Central memory CD8-positive, alpha-beta T cell (primary cell): ENCODE measurements at places on chromosomes 13 and 19.

DNA sequence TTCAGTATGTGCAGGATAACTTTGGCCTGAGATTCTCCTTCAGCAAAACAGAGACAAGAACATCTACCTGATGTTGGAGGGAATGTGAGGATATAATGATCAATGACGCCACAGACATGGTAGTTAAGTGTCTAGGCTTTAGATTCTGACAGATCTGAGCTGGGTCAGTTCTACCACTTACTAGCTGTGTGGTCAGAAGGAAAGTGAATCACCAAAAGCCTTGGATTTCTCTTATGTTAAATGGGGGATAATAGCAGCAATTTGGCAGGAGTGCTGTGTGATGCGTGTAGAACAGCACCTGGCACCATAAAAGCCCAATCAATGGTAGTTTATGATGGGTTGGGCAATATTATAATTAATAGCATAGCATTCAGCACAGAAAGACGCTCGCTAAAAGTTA is 41.7 kb downstream of the RXFP2 start:
- H3K27ac ChIP-seq = no peak overlapping the region
- no peaks in the 10 kb centered on the region for H3K36me3 ChIP-seq
- no peaks in the 10 kb centered on the region for H3K4me1 ChIP-seq
- H3K4me3 ChIP-seq = no peak overlapping the region

DNA sequence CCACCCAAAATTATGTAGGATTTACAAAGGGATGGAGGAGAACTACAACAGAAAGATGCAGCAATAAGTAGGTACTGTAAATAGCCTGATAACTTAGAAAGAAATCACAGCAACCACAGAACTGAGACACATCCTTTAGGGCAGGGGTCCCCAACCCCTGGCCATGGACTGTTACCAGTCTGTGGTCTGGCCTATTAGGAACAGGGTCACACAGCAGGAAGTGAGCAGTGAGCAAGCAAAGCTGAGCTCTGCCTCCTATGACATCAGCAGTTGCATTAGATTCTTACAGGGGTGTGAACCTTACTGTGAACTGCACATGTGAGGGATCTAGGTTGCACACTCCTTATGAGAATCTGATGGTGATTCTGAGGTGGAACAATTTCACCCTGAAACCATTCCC is 997.6 kb downstream of the DIAPH3 start:
- no peaks in the 10 kb centered on the region for H3K36me3 ChIP-seq
- H3K27me3 ChIP-seq = no peaks in the 10 kb centered on the region
- no peak for DNase-seq
- H3K27ac ChIP-seq = no peak overlapping the region
- H3K4me1 ChIP-seq = no peaks in the 10 kb centered on the region

- no peaks in the 10 kb centered on the region for H3K36me3 ChIP-seq
- no peaks in the 10 kb centered on the region for H3K4me1 ChIP-seq
- H3K27me3 ChIP-seq = peaks cover 36% of the 10 kb centered on the region
- H3K4me3 ChIP-seq = no peak overlapping the region
These were observed 47.9 kb downstream of the COL4A1 start for GRCh38 chr13:110258876-110259631.

DNA sequence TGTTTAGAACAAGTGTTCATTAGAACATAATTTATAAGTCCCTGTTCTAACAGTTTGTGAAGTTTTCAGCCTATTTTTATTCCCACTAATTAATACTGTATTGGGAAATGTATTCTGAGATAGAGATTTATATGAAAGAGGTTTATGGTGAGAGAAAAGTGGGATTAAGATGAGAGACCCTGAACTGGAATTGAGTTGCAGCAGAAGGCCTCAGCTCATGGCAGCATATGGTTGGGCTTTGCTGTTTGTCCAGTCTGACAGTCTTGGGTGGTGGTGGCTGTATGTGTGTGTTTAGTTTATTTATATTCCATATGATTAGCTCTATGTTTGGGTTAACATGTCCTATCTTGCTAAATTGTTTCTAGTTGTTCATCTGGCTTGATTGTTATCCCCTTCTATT is 575.1 kb downstream of the SLITRK5 start:
- no peak overlapping the region for H3K27ac ChIP-seq
- H3K36me3 ChIP-seq = no peaks in the 10 kb centered on the region
- DNase-seq = no peak

GRCh38 chr13:111846391-111847159 is 220.4 kb upstream of the SOX1 start:
- no peaks in the 10 kb centered on the region for H3K36me3 ChIP-seq
- no peak overlapping the region for H3K4me3 ChIP-seq
- no peak for DNase-seq
- peaks cover 12% of the 10 kb centered on the region for H3K27me3 ChIP-seq
- no peaks in the 10 kb centered on the region for H3K4me1 ChIP-seq

GRCh38 chr13:99013951-99014350 is 36.1 kb upstream of the DOCK9 start:
- DNase-seq = no peak
- H3K4me3 ChIP-seq = no peak overlapping the region
- peaks cover 55% of the 10 kb centered on the region for H3K4me1 ChIP-seq
- H3K27ac ChIP-seq = peak overlapping the region; percentile 57

DNA sequence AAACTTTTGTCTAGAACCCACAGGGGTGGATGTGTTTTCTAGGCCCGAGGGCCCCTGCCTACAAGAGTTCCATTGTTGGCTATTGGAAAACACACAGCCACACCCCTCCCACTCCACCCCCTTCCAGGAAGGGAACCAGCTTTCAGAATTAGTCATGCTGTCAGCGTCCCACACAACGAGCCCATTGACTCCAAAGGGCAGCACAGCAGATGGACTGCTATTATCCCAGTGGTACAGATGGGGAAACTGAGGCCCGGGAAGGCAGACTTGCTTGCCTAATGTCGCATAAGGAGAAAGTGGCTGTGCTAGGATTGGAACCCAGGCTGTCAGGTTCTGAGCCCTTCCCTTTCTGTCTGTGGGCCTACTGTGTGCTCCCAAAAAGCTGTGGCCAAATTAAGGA is 8.1 kb upstream of the FXYD3 start:
- no peak overlapping the region for H3K27ac ChIP-seq
- peaks cover 3% of the 10 kb centered on the region for H3K36me3 ChIP-seq
- H3K4me1 ChIP-seq = no peaks in the 10 kb centered on the region

- H3K4me1 ChIP-seq = no peaks in the 10 kb centered on the region
- DNase-seq = no peak
- H3K27ac ChIP-seq = no peak overlapping the region
- no peaks in the 10 kb centered on the region for H3K27me3 ChIP-seq
- no peak overlapping the region for H3K4me3 ChIP-seq
These were observed 22.0 kb downstream of the EPN1 start for GRCh38 chr19:55697069-55697440.

DNA sequence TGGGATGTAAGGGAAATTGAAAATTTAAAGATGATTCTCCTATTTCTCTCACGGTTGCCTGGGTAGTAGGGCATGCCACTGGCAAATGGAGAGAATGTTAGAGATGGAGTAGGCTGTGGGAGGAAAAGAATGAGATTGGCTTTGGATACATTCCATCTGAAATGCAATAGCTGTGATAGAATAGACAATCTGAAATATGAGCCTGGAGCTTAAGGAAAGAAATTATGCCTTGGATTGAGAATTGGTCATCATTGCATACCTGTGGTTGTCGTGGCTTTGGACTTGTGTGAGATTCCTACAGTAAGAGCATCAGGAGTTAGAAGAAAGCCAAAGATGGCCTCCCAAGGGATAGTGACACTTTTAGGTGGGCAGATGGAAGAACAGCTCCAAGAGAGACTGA is 305.1 kb upstream of the SLC10A2 start:
- no peaks in the 10 kb centered on the region for H3K4me1 ChIP-seq
- no peaks in the 10 kb centered on the region for H3K36me3 ChIP-seq
- H3K27me3 ChIP-seq = no peaks in the 10 kb centered on the region
- no peak overlapping the region for H3K27ac ChIP-seq
- H3K4me3 ChIP-seq = no peak overlapping the region

DNA sequence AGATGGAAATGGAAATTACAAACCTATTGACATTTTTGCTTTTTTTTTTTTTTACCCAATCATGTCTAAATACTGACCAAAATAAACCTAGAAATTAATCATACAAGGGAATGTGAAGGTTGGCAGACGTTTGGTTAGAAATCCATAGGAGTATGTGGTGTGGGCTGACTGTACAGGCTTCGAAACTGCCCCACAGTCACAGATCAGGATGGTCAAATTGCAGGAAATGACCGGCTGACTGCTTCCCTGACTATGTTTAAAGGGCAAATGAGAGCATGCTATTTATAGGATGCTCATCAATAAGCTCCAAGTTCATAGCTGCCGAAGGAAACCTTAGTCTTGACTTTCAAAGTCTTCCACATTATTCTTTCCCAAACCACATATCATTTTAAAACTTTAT is 118.4 kb downstream of the COG6 start:
- no peak for DNase-seq
- H3K4me1 ChIP-seq = peaks cover 16% of the 10 kb centered on the region
- H3K27me3 ChIP-seq = no peaks in the 10 kb centered on the region
- H3K36me3 ChIP-seq = peaks cover 1% of the 10 kb centered on the region
- no peak overlapping the region for H3K27ac ChIP-seq

GRCh38 chr13:40102854-40103253 is 447.4 kb downstream of the COG6 start:
- H3K27ac ChIP-seq = no peak overlapping the region
- no peaks in the 10 kb centered on the region for H3K4me1 ChIP-seq
- H3K27me3 ChIP-seq = no peaks in the 10 kb centered on the region
- no peaks in the 10 kb centered on the region for H3K36me3 ChIP-seq
- H3K4me3 ChIP-seq = no peak overlapping the region

- H3K4me1 ChIP-seq = no peaks in the 10 kb centered on the region
- no peak overlapping the region for H3K4me3 ChIP-seq
- peaks cover 39% of the 10 kb centered on the region for H3K36me3 ChIP-seq
- no peaks in the 10 kb centered on the region for H3K27me3 ChIP-seq
- no peak overlapping the region for H3K27ac ChIP-seq
These were observed 32.5 kb downstream of the ZNF567 start for GRCh38 chr19:36719687-36720556.
